Activated gamma-delta T cell (primary cell): ENCODE measurements at places on chromosomes 13 and 19.
A peak's percentile ranks its signal among the peaks of the same experiment; 100 is the strongest.

- DNase-seq: no peak
Measured at GRCh38 chr19:49455773-49456172, 2.7 kb downstream of the ALDH16A1 start.

DNA sequence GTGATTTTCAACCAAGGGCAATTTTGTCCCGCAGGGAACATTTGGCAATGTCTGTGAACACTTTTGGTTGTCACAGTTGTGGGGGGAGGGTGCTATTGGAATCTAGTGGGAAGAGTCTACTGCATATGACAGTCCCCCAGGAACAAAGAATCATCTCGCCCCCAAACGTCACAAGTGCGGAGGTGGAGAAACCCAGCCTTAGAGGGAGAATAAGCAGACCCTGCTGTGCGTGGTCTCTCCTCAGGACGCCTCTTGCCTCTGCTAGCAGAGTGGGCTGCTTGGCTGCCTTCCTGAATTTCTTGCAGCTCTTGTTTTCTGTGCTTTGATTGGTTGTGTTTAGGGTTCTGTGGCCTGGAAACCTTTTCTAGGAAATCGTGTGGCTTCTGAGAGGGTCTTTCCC lies 42.5 kb downstream of the NFIX start:
- no peak for DNase-seq

DNA sequence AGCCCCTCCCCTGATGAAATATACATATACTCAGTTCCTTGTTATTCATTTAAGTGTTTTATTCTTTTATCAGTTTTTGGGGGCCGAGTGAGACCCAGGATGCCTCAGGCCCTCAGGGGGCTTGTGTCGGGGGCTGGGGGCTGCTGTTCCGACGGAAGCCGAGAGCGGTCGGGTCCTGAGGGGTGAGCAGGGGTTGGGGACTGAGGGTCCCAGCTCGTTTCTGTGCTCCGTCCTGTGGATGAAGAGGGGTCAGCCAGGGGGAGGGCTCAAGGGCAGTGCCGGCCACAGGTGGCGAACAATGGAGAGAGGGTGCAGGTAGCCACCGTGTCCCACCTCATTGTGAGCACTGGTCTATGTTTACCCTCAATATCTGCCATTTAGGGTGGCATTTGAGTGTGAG lies 1.9 kb downstream of the PCP2 start:
- DNase-seq: no peak

- DNase-seq: no peak
Measured at GRCh38 chr13:80040196-80040980, 300.5 kb downstream of the SPRY2 start.

GRCh38 chr13:32019612-32020233 lies 11.9 kb upstream of the FRY start:
- DNase-seq: no peak

GRCh38 chr13:106183410-106184065 lies 351.9 kb downstream of the EFNB2 start:
- no peak for DNase-seq

- no peak for DNase-seq
Measured at GRCh38 chr13:102907886-102908515, 62.2 kb downstream of the ERCC5 start.

GRCh38 chr19:13835791-13836723 lies 40.8 kb downstream of the ZSWIM4 start:
- DNase-seq: no peak

- no peak for DNase-seq
Measured at GRCh38 chr13:101323601-101324000, 92.7 kb downstream of the NALCN start.

DNA sequence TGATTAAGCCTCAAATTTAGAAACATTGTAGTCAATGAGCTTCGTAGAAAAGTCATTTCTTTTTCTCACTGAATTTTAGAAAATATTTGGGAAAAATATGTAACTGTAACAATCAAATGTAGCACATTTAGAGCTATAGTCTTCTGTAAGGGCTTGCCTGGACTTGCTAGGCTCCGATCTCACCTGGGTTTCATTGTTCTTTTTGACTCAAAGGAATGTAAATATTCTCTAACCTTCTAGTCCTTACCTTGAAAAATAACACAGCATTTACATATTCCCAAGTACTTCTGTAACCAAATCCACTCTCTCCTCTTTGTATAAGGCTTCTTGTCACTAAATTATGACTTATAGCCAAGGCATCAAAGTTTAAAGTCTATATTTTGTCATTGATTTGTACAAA lies 2.9 kb upstream of the UFM1 start:
- DNase-seq: no peak

GRCh38 chr19:52590728-52591127 lies 20.6 kb downstream of the ZNF701 start:
- DNase-seq: no peak

DNA sequence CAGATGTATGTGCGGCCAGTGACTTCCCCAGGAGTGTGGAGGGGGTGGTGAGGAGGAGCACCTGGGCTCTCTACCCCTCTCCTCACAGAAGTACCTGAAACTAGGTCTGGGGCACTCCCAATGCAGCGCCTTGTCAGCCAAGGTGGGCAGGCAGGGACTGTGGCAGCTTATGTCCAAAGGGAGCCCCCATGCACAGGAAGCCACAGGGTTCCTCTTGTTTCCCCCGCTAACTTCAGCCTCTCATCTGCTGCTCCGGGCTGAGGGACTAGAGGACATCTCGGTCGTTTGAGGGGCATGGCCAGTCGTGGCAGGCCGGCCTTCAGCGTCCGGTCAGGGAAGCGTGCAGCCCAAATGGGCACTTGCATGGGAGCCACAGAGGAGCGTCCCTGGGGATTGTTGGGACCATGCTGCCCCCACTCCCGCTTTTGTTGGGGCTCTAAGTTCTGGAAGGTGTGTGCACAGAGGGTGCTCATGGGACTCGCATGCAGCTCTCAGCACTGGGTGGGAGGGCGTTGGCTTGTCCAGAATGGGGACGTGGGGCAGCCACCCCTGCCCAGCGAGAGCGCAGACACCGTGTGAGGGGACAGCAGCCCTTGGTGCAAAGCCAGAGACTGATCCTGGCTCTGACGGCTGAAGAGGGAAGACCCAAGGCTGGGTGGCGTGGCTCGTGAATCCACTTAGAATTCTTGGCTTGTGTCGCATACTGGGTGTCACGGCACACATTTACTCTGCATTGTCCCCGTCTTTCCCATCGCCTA lies 16.6 kb upstream of the NPAS1 start:
- no peak for DNase-seq

DNA sequence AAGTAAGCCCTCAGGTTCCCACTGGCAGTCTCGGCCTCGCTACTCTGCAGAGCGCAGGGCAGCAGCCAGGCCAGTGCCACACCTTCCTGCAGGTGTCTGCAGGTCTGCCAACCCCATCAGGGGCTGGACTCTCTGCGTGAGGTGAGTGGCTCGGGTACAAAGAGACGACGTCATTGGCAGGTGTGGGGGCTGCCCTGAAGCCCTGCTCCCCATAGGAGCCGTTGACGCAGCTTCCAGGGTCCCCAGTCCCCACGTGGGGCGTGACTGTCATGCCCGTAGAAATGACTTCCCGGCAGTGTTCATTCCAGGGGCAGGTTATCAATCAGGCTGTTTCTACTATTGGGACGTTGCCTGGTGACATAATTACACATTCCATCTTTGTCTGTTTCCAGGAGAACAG lies 15.3 kb upstream of the GJB6 start:
- no peak for DNase-seq

GRCh38 chr19:16976446-16976845 lies 50.2 kb downstream of the CPAMD8 start:
- no peak for DNase-seq

DNA sequence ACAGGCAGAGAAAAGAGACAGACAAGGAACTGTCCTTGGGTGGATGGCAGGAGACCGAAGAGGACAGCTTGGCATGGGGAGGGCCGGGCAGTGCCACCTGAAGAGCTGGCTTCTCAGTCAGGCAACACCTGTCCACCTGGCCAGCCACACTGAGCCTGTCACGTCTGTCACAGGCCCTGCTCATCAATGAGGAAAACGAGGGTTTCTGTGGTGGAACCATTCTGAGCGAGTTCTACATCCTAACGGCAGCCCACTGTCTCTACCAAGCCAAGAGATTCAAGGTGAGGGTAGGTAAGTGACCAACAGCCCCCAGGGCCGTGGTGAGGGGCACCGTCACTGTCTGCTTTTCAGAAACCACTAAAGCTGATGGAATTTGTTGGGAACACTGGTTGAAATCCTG lies 11.2 kb upstream of the PROZ start:
- no peak for DNase-seq

GRCh38 chr13:40388617-40389016 lies 277.8 kb downstream of the FOXO1 start:
- peak; percentile 15 for DNase-seq

DNA sequence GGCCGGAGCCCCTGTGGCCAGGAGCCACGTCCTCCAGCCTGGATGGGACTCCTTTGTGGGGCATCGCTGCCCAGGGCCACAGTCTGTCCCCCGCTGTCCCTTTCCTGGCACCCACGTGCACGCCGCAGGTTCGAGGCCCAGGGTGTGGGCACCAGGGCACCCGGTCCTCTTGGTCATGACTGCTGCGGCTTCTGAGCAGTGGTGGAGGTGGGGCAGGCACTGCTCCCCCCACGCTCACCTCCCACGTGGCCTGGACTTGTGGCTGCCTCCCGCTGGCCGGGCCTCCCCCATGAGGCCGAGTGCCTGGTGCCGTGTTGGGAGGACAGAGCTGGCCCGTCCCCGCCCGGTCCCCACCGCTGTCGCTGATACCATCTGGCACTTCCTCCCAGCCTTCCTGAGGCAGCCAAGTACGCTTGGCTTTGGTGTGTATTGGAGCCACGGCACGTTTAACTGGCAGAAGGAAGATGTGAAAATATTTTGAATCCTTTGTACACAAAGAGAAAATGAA lies 12.8 kb downstream of the SPPL2B start:
- no peak for DNase-seq

- DNase-seq: peak; percentile 32
Measured at GRCh38 chr19:7852851-7853769, 21.1 kb downstream of the PRR36 start.

DNA sequence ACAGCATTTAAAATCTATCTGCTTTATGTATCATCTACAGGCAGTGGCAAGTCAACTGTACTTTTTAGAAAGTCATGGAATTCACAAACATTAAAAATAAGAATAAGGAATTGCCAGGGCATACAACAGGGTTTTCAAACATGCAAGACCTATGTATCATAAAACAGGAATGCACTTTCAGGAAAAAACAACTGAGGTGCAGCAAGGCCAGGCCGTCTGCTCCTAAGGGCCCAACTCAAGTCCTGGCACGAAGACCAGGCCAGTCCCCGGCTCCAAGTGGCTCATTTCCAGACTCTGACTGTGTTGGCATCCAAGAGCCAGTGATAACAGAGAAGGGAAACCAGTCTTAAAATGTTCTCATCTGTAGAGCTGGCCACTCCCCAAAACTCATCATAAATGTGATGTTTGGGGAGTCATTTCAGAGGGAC lies 7.1 kb downstream of the RFX2 start:
- DNase-seq: no peak

DNA sequence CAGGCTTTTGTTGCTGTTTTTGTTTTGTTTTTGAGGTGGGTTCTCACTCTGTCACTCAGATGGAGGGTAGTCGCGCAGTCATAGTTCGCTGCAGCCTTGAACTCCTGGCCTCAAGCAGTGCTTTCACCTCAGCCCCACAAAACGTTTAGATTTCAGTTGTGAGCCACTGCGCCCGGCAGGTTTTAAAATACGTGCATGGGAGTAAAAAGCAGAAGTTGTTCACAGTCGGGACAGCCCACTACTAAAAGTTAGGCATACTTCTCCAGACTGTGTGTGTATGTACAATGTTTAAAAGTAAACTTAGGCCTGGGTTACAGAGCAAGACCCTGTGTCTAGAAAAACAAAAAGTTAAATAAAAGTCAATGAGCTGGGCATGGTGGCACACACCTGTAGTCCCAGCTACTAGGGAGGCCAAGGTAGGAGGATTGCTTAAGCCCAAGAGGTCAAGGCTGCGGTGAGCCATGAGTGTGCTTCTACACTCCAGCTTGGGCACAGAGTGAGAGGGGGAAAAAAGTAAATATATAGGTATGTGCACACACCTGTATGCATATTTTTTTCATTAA lies 6.1 kb downstream of the SAFB start:
- no peak for DNase-seq

DNA sequence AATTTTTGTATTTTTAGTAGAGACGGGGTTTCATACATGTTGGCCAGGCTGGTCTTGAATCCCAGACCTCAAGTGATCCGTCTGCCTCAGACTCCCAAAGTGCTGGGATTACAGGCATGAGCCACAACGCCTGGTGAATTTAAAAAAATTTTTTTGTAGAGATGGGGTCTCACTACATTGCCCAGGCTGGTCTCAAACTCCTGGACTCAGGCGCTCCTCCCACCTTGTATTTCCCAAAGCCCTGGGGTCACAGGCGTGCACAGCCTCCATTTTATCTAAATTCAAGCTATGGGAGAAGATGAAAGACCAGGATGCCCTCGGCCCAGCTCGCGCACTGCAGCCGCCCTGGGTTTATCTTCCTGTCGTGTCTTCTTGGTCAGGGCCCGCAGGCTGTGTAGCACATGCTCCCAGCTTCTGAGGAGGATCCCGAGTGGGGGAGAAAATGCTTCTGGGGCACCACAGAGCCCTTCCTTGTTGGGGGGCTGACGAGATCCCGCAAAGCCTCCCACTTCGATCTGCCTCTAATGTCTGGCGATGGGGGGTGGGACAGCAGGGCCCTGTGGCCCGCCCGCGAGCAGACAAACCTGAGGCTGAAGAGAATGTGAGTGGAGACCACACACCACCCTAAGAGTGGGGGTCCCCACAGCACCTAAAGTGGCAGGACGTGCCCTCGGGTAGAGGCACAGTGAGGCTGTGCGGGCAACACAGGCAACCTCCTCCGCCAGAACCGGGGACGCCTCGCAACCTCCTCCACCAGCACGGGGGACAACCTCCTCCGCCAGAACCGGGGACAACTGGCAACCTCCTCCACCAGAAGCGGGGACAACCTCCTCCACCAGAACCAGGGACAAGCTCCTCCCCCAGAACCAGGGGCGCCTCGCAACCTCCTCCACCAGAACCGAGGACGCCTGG lies 15.8 kb downstream of the TCF3 start:
- no peak for DNase-seq

DNA sequence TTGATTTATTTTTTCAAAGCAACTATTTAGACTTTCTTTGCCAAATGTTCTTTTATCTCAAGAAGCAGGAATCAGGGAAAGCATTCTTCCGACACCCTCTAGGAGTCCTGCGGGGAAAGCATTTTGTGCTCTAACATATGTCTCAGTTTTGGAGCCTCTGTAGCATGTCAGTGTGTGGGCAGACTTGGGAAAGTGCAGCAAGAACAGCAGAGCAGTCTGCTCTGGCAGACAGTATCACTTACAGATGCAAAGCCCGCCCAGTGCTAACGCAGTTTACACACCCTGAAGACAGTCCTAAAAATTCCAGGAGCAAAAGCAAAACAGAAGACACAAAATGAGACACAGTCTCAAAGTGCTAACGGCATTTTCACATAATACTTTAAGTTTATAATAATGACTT lies 393.5 kb downstream of the KLF12 start:
- DNase-seq: no peak

- DNase-seq: no peak
Measured at GRCh38 chr13:83796364-83796763, 85.9 kb downstream of the SLITRK1 start.

GRCh38 chr19:45577111-45577905 lies 7.3 kb downstream of the OPA3 start:
- DNase-seq: no peak
